ENCODE measurements at places on chromosomes 12 and 14. TPM values are rescaled to one million over a fixed set of nuclear protein-coding genes. Genes with fewer than 3 reads are reported as not detected.

The MSI1 gene
- 0.93 TPM for total RNA-seq

DNA sequence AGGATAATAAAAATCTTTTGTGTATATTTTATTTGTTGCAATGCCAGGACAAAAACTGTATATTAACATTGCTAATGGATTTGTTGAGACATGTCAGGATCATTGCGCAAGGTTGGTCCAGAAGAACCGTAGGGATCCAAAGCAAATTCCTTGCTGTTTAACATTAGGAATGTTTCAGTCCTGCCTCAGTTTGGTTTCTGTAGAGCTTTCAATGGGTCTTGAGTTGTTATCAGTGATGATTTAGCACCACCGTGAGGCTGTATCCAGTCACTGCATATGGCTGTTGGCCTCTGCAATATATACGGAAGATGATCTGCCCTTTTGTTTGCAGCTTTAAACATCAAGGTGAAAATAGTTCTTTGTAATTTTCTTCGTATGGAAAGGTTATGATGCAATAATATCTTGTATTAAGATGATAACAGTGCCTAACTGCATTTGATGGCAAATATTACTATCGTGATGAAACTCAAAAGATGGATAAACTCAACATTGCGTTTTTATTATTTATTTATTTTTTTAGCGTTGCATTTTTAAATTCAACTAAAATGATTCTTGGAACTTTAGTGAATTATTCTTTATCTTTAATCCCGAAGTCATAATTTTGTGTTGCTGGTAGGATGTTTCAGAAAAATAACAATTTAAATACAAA, 231.2 kb downstream of the AKAP6 start:
- H3K27ac ChIP-seq = no peak overlapping the region
- no peak overlapping the region for H3K4me3 ChIP-seq

GRCh38 chr12:80472236-80472635, 28.2 kb downstream of the PTPRQ start:
- no peaks in the 10 kb centered on the region for H3K36me3 ChIP-seq
- H3K4me1 ChIP-seq = no peaks in the 10 kb centered on the region
- H3K27ac ChIP-seq = no peak overlapping the region
- H3K27me3 ChIP-seq = no peaks in the 10 kb centered on the region

DNA sequence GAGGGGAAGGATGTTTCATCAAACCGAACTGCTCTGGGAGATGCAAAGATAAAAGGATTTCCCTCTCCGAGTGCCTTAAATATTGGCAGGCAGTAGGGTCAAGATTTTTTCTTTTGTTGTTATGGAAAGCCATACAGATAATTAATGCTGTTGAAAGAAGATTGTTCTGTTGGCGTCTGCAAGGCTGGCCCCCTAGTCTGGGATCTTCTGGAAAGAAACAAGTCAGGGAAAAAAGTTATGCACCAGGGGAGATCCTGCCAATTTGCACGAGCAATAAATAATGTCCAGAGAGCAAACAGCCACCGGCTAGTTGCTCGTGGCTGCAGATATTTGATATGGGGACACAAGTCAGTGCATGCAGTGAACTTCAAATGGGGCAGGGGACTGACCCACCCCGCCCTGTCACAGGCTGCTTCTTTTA, 202.1 kb upstream of the MYL2 start:
- no peak for DNase-seq
- H3K4me3 ChIP-seq = no peak overlapping the region
- no peaks in the 10 kb centered on the region for H3K4me1 ChIP-seq
- H3K27ac ChIP-seq = no peak overlapping the region

The HOXC5 gene
- not detected for total RNA-seq

- DNase-seq = no peak
- peaks cover 7% of the 10 kb centered on the region for H3K4me1 ChIP-seq
- no peaks in the 10 kb centered on the region for H3K27me3 ChIP-seq
- H3K4me3 ChIP-seq = no peak overlapping the region
- H3K36me3 ChIP-seq = no peaks in the 10 kb centered on the region
Observed at GRCh38 chr12:46133751-46134150, 135.1 kb downstream of the SLC38A1 start.

The NPFF gene
- total RNA-seq = not detected

DNA sequence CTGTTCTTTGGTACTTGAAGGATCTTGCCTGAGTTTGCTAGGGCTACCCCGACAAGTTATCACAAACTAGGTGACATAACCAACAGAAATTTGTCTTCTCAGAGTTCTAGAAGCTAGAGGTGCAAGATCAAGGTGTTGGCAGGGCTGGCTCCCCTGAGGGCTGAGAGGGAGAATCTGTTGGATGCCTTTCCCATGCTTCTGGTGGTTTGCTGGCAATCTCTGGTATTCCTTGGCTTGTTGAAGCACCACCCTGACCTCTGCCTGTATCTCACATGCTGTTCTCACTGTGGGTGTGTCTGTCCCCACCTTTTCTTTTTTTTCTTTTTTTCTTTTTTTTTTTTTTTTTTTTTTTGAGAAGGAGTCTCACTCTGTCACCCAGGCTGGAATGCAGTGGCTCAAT, 81.2 kb downstream of the VCPKMT start:
- no peaks in the 10 kb centered on the region for H3K4me1 ChIP-seq
- no peaks in the 10 kb centered on the region for H3K27me3 ChIP-seq
- no peak overlapping the region for H3K27ac ChIP-seq
- no peaks in the 10 kb centered on the region for H3K36me3 ChIP-seq
- no peak for DNase-seq

DNA sequence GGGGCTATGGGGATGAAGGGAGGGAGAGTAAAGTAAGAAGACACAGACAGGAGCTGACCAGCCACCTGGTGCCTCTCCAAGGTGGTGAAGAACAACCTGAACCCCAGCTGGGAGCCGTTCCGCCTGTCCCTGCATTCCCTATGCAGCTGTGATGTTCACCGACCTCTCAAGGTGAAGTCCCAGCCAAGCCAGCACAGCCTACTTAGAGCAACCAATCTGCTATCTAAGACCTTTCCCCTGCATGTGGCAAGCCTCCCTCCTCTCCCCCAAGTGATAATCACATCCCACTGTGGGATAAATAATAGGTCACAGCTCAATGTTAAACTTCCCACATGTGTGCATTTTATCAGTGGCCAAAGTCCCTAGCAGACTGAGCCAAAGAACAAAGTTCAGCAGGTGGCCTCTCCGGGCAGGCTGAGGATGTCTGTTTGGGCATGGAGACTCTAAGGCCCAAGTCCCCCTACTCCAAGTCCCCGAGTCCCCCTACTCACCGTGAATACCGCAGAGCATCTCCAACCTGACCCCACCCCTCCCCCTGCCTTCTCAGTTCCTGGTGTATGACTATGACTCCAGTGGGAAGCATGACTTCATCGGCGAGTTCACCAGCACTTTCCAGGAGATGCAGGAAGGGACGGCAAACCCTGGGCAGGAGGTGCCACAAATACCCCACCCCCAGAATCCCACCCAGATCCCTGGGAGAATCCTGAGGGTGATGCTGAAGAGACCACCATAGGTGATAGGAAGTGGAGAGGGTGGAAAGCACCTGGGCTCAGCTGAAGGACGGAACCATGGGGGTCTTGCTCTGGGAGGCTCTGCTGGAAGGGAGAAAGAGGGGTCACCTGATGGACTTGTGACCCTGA, 3.5 kb downstream of the CPNE6 start:
- H3K4me3 ChIP-seq = no peak overlapping the region
- no peaks in the 10 kb centered on the region for H3K36me3 ChIP-seq
- H3K27me3 ChIP-seq = no peaks in the 10 kb centered on the region
- no peak for DNase-seq
- no peak overlapping the region for H3K27ac ChIP-seq
- H3K4me1 ChIP-seq = no peaks in the 10 kb centered on the region

DNA sequence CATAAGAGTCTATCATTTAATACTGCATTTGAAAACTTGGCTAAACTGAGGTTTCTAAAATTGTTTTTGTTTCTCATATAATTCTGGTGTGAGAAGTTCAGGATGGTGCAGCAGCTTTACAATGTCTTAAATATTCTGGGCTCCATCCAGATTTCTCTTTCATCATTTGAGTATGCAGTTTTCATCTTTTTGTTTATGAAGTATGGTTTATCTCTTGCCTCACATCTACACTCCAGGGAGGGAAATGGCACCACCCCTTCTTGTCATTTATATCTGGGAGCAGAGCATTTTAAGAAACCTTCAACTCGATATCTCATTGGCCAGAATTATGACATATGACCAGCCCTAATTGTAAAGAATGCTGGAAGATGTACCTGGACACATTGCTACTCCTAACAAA, 24.3 kb downstream of the GEMIN2 start:
- peaks cover 36% of the 10 kb centered on the region for H3K36me3 ChIP-seq
- H3K4me3 ChIP-seq = no peak overlapping the region
- H3K27me3 ChIP-seq = no peaks in the 10 kb centered on the region
- no peak overlapping the region for H3K27ac ChIP-seq

The C12orf56 gene
- not detected for total RNA-seq

The ISM2 gene
- 0.48 TPM for total RNA-seq

DNA sequence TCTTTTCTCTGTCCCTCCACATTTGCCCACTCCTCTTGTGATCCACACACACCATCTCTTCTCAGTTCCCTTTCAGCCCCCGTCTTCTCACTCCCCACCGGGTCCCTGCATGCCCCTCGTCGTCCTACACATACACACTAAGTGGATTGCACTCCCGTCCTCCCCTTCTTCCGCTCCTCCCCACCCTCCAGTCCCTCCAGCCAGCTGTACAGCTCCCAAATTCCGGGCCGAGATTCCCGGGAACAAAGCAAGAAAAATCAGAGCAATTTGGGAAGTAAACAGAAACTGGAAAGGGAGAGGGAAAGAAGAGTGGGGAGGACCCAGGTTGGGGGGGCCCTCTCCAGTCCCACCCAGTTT, 282 bp upstream of the IGFBP6 start:
- H3K36me3 ChIP-seq = peaks cover 10% of the 10 kb centered on the region
- peak overlapping the region; percentile 95 for H3K27ac ChIP-seq
- no peak for DNase-seq
- no peaks in the 10 kb centered on the region for H3K27me3 ChIP-seq
- H3K4me1 ChIP-seq = no peaks in the 10 kb centered on the region
- H3K4me3 ChIP-seq = peak overlapping the region; percentile 59

DNA sequence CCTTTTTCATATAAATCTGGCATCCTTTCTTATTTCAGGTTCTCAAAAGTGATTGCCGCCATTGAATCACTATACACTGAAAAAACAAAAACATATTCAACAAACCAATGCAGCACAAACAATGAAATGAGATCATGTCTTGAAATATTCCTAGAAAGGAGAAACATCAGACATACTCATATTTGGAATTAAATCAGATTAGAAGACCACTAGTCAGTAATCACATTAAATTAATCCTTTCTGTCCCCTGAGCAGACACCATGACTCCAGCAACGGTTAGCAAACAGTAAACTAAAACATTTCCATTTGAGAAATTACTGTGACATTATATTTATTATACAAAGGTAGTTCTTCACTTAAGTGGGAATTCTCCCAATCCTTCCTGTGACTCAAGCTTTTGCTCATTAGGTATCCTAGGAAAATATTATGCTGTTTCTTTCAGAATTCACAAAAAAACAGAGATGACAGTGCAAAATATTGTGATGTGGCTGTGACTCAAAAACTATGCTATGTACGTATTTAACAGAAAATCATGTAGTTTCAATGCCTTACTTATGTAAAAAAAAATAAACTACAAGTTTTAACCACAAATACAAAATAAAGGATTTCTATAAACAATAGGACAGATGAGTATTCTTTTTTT, 29.7 kb downstream of the CPNE8 start:
- H3K27ac ChIP-seq = no peak overlapping the region
- no peak overlapping the region for H3K4me3 ChIP-seq
- no peak for DNase-seq
- no peaks in the 10 kb centered on the region for H3K4me1 ChIP-seq

DNA sequence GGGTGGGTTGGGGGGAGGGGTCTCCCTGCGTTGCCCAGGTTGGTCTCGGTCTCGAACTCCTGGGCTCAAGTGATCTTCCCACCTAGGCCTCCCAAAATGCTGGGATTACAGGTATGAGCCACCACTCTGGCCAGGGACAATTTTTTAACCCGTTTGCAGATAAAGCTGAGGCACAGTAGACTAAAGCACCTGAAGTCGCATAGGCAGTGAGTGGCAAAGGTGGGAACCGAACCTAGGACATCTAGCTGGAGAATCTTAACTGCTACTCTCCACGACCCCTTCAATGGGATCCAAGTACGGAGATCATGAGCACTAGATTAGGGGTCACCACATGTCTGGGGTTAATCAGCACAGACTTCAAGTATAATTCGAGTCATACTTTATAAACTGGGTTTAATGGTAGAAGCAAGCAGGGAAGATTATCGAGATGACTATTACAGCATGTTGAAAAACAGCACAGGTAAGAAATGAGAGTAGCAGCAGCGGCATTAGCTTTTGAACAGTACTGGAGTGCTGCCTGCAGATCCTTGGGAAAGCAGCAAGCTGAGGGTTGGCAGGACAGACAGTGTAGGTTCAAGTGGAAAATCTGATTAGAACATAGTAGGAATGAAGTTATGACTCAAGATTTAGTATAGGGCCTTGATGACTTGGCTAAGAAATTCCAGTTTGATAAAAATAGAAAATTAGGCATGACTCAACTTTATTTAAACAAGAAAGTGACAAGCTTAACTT, 23.9 kb downstream of the NID2 start:
- no peaks in the 10 kb centered on the region for H3K27me3 ChIP-seq
- no peaks in the 10 kb centered on the region for H3K4me1 ChIP-seq
- no peak overlapping the region for H3K4me3 ChIP-seq
- H3K36me3 ChIP-seq = peaks cover 22% of the 10 kb centered on the region

GRCh38 chr12:55499231-55499630, 7.1 kb downstream of the OR6C68 start:
- H3K4me1 ChIP-seq = no peaks in the 10 kb centered on the region
- H3K27ac ChIP-seq = no peak overlapping the region
- H3K4me3 ChIP-seq = no peak overlapping the region

DNA sequence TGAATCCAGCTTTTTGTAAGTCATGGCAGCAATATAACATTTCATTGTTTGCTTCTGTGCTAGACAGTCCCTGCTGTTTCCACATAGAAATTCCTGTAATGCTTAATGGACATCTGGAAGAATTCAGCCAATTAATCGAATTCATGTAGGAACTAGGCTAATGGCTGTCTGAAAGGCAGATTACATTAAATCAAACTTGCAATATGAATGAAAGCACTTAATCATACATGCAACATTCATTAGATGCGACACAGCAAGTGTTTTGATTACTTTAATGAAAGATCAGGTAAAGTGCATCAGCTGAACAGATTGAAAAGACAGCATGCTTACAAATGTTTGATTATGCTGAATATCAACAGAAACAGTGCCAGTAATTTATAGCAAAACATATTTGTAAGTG, 24.1 kb upstream of the INSM2 start:
- H3K27ac ChIP-seq = no peak overlapping the region
- no peaks in the 10 kb centered on the region for H3K4me1 ChIP-seq
- H3K27me3 ChIP-seq = no peaks in the 10 kb centered on the region
- no peaks in the 10 kb centered on the region for H3K36me3 ChIP-seq
- no peak overlapping the region for H3K4me3 ChIP-seq
- no peak for DNase-seq

GRCh38 chr12:2609020-2609419, 185.8 kb upstream of the FKBP4 start:
- H3K27ac ChIP-seq = no peak overlapping the region
- H3K36me3 ChIP-seq = peaks cover 83% of the 10 kb centered on the region
- no peaks in the 10 kb centered on the region for H3K4me1 ChIP-seq
- no peaks in the 10 kb centered on the region for H3K27me3 ChIP-seq
- H3K4me3 ChIP-seq = no peak overlapping the region

The OR6C2 gene
- not detected for total RNA-seq
